ENCODE measurements at places on chromosomes 4 and X. TPM values are rescaled to one million over a fixed set of nuclear protein-coding genes. Genes with fewer than 3 reads are reported as not detected.

DNA sequence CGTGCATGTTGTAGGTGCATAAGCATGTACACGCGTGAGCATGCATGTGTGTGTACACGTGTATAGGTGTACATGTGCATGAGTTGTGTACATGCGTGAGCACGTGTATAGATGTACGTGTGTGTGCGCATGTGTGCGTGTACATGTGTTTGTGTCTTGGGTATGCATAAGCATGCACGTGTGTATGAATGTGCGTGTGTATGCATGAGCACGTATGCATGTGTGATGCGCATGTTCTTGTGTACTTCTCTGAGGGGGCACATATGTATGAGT lies 9.0 kb downstream of the NAT8L start:
- no peak for DNase-seq

DNA sequence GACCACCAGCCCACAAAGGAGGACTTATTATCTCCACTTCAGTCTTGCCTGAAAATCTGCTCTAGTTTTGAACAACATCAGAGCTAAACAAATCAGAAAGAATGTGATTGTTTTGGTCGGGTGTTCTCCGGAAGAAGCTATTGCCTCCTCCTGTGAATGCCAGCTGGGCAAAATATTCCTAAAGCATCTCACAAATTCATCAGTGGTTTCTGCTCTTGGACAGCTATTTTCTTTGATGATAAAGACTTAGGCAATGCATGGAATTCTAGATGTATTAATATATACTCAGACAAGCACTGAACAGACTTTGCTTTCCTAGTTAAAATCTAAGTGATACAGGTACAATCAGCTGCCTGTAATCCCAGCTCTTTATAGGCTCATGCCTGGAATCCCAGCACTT lies 71.8 kb downstream of the ASMT start:
- no peak for DNase-seq

GRCh38 chr4:36041340-36041739 lies 203.0 kb downstream of the ARAP2 start:
- DNase-seq, result no peak

DNA sequence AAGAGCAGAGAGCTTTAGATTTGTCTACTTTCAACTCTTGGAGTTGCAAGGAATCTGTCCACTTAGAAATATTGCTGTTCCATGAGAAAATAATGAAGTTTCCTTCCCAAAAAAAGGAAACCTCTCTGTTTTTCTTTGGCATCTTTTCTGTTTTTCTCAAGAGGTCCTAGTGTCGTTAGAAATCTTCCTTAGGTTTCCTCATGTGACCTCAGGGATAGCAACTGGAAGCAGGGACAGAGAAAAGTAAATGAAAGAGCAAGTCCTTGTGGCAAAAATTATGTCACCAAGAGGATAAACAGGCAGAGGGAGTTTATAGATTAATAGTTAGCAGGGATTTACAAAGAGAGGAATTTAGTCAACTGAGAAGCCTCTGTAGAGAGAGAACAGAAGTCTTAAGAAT lies 478.4 kb upstream of the ADGRL3 start:
- DNase-seq, result no peak

DNA sequence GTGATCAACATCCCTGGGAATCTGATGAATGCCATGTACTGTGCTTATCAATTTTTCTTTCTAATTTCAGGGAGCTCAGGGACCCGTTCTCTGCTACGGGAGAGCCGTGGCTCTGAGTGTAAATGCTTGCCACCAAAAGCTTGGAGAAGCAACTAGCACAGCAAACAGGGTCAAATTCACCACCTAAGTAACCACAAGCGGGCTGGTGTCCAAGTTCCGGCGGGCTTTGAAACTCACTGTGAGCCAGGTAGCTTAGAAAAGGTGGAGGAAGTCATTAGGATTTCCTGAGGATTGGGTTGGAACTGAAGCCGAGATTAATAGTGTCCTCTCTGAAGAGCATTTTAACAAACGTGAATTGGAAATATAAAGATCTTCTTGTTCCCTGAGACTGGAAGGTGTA lies 87.2 kb downstream of the CLDN34 start:
- peak; percentile 55 for DNase-seq

GRCh38 chr4:94525993-94526728 lies 74.4 kb downstream of the PDLIM5 start:
- no peak for DNase-seq

DNA sequence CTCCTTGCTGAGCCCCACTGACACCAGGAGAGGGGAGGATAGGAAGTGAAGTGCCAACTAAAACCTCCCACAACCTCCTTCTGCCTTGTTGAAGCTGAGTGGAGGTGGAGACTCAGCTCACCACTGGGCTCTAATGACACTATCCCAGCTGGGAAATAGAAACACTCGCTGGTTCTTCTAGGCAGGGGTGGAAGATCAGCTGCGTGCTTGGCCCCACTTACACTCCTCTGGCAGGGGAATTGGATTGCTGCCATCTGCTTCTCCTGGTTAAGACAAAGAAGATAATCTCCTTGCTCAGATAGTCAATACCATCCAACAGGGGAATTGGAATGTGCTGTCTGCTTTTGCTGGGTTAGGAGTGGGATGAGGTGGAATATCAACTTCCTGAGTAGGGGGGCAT lies 392.5 kb downstream of the ZNF674 start:
- no peak for DNase-seq

GRCh38 chr4:110087070-110087708 lies 111.2 kb downstream of the ELOVL6 start:
- DNase-seq, result peak; percentile 73

DNA sequence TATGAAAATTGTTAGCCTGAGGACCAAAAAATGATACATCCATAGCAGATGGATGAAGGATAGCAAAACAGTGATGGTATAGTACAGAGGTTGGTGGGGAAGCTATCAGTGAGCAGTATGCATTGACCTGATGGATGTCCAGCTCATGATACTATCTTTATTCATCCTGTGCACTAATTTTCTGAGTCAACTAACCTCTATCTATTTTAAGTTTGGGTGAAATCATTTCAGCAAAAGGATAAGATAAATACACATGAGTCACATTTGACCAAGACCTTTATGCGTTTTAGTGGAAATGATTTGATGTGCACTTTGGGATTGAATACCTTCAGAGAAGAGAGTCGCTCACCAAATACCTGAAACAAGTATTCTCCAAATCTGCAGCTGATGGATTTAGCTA lies 351.0 kb upstream of the NR3C2 start:
- no peak for DNase-seq

Gene AFF2
- not detected for total RNA-seq

- DNase-seq, result no peak
Observed at GRCh38 chr4:188198982-188199792, 59.9 kb downstream of the TRIML1 start.

Gene CFAP99
- not detected for total RNA-seq

DNA sequence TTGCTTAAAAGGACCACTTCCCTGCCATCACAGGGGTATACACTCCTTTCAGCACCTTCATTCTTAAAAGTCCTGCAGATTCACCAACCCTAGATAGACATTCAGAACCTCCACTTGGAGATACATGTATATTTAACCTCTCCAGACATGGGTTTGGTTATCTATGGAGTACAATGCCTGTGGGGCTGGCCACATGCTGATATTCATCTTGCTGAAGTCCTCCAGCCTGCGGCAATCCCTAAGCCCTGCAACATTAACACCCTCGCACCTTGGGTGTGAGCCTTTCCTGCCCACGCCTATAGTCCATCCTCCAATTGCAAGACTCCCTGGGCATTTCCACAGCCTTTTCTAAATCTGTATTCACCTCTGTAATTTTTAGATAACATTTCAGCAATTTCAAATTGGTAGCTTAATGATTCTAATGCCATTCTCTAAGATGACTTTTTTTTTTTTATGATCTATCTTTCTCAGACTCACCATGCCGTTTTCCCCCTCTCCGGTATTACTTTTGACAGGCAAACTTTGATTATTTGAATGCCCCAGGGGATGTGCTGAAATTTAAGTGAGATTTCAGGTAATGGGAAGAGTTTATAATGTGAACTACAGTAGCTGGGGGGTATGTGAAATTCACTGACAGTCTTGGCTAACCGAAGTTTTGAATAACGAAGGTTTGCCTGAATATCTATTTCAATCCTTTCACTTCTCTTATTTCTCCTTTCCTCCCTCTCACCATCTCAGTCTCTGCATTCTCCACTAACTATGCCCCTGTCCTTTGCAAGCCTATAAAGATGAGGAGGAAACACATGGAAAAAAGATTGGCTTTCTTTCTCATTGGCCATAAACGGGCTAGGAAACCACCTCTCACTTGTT lies 24.1 kb downstream of the CCDC149 start:
- no peak for DNase-seq

DNA sequence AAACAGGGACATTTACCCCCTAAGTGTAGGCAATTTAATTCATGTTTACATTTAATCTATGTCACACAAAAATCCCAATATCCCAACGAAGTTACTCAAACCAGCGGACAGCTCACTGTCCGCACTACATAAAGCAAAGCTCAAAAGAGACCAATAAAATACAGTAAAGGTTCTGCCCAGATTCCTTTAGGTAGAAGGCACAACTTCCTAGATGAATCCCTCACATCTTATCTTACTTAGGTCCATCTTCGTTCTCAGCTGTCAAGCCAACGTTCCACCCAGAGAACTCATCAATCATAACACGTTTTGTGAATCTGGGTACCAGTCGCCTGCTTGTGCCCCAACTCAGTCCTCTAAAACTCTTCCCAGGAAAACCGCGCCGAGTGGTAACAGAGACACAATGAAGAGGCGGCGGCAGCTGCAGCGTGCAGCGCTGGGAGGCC lies 1.7 kb downstream of the HNRNPDL start:
- DNase-seq, result no peak

Gene NR0B1
- not detected for total RNA-seq

Gene TMEM33
- total RNA-seq, result 100 TPM

Gene DGKK
- total RNA-seq, result not detected

Gene SHISA3
- total RNA-seq, result not detected

GRCh38 chr4:54332542-54332941 lies 103.4 kb downstream of the PDGFRA start:
- no peak for DNase-seq

DNA sequence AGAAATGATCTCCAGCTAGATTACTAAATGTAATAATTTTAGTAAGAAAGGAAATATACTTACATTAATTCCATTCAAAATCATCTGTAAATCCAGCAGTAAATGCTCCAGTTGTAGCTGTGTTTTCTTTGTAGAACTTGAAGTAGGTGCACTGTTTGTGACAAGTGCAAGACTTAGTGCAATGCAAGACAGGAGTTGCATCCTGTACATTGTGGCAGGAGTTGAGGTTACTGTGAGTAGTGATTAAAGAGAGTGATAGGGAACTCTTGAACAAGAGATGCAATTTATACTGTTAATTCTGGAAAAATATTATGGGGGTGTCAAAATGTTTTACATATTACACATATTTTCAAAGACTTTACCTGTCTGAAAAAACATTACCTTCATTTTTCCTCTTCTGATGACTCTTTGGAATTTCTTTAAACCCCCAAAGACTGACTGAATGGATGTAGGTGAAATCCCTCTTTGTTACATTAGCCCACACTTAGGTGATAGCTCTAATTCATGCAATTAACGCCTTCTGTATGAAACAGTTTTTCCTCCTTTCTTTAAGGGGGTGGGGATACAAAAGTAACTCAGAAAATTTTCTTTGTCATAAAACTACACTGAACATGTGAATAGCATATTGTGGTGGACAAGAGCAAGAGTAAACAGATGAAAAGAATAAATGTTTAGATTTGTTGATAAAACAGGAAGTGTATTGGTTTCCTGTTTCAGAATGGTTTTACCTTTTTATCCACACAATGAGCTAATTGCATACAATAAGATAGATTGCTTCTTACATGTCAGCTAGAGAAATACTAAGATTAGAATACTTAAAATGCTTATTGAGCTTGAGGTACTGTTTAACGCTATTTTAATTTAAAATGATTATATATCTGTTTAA lies at the start of gene IL2:
Gene IL2 (minus strand): TSS at position 495 of the 886 bp plus-strand sequence. CDS start 285 bp downstream, at position 210.
- DNase-seq, result no peak

Gene LINC00632
- total RNA-seq, result not detected

DNA sequence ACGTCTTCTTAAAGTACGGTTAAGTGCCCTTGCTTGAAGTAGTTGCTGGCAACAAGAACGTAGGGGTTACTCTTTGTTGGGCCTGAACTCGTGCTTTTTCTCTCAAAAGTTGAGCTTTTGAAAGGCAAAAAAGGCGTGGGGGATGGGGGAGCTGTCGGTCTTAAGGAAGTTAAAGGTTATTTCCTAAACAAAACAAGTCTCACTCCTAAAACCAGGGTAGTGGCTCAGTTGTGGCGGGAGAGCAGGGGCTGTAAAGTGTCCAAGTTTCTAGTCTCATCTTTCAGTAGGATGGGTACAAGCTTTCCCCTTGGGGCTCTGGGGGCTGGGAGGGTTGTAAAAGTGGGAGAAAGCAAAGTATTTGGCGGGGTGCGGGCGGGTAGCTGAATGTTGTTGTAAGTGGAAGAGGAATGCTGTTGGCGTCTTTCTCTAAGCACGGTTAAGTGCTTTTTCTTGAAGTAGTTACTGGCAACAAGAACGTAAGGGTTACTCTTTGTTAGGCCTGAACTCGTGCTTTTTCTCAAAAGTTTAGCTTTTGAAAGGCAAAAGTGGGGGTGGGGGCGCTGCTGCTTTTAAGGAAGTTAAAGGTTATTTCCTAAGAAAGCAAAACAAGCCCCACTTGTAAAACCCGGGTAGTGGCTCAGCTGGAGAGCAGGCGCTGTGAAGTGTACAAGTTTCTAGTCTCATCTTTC lies 904 bp upstream of the WDR1 start:
- no peak for DNase-seq

DNA sequence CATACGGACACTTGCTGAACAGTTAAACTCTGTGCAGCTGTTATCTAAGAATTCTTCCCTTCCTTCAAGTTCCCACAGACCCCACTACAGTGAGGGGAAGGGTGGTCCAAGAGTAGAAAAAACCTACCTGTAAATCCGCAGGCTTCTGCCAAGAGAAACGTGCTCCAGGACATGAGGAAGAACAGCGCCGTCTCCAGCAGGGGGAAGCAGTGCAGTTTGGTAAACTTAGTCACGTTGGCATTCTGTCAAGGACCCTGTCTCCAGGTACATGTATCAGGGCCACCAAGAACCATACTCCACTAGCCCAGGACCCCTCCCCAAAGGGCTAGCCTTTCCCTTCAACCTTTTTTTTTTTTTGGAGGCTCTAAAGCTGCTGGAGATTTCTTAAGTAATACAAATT lies 79.9 kb downstream of the CHST7 start:
- peak; percentile 55 for DNase-seq

DNA sequence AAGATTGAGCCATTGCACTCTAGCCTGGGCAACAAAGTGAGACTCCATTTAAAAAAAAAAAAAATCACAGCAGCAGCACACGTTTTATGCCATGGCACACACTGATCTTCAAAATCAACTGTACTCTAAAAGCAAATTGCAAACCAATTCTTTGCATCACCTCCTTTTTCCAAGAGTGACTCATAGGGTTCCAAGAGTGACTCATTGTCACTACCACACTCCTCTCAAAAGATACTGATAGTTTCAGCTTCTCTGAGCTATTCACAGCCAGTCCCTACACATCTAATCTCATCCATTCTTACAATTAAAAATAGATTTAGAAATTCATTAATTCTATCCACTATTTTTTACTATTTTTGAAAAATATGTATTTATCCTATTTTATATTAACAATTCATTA lies 1494.9 kb upstream of the AGA start:
- DNase-seq, result no peak

Gene SRPK3
- 1.1 TPM for total RNA-seq

Gene ZNF711
- total RNA-seq, result 0.42 TPM

- DNase-seq, result no peak
Observed at GRCh38 chrX:48548871-48549270, 9.4 kb downstream of the TBC1D25 start.

Gene GRIA2
- not detected for total RNA-seq

Data from HT-29 (cell line).